ENCODE measurements at places on chromosomes 2 and 18. TPM values are rescaled to one million over a fixed set of nuclear protein-coding genes. Genes with fewer than 3 reads are reported as not detected.

The RFTN2 gene
- total RNA-seq: 8.7 TPM

The GRP gene
- total RNA-seq: not detected

The ERBB4 gene
- 33.4 TPM for total RNA-seq

The SPATS2L gene
- total RNA-seq: 115 TPM

- no peak for DNase-seq
Observed at GRCh38 chr2:229715895-229716507, 1.6 kb upstream of the DNER start.

DNA sequence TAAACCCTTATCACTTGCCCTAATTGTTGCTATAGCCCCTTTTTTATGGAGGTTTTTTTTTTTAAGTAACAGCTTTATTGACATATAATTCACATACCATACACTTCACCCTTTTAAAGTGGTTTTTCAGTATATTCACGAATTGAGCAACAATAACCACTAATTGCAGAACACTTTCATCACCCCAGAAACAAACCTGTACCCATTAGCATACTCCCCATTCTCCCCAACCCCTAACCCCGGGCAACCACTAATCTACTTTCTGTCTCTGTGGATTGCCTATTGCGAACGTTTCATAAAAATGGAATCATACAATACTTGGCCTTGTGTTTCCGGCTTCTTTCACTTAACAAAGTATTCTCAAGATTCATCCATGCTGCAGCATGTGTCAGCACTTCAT, 213.6 kb downstream of the ATAD2B start:
- DNase-seq: no peak

DNA sequence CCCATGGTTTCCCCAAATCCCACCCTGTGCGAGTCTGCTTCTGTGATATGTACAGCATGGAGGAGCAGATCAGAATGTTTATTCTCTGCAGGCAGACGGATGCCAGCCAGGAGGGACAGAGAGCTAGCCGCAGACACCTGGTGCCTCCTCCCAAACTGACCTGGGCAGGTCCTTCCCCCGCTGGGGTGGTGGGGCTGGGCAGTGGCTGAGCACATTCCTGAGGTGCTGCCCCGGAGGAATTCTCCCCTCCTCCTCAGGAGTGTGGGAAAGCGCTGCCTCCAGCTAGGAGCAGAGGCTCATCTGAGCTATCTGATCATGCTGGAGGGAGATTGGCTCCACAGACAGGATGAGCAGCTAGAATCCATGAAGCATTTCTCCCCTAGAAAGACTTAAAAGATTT, 21.7 kb downstream of the C2orf92 start:
- DNase-seq: no peak

GRCh38 chr2:201419057-201419635, 32.1 kb downstream of the TRAK2 start:
- DNase-seq: no peak

DNA sequence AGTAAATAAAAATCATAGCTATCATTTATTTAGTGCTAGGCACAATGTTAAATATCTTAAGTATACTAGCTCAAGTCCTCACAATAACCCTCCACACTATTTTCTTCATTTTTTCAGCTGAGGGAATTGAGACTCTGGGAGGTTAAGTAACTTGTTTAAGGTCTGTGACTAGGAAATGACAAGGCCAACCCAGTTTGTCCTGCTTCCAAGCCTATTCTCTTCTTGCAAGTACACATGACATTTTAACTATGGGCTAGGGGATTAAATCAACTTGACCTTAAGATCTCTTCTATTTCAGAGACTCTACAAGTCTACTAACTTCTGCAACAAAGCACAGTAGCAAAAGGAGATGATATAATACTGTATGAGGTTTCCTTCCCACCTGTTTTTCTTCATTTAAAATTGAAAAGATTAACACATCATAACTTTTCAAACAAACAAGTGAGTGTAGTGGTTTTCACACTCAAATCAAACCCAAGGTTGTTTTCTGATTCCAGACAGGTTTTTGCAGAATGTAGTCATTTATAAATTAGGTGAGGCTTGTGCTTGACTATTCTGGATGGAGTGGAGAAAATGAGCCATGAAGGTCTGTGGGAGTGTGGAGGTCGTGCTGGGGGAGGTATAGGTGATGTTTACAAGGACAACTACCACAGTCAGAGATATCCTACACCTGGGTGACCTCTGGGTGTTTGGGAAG, 57.0 kb downstream of the CD28 start:
- DNase-seq: no peak

Data from right cardiac atrium (tissue), 5 donors.